B cell (primary cell): ENCODE measurements at places on chromosomes 6 and 20.

DNA sequence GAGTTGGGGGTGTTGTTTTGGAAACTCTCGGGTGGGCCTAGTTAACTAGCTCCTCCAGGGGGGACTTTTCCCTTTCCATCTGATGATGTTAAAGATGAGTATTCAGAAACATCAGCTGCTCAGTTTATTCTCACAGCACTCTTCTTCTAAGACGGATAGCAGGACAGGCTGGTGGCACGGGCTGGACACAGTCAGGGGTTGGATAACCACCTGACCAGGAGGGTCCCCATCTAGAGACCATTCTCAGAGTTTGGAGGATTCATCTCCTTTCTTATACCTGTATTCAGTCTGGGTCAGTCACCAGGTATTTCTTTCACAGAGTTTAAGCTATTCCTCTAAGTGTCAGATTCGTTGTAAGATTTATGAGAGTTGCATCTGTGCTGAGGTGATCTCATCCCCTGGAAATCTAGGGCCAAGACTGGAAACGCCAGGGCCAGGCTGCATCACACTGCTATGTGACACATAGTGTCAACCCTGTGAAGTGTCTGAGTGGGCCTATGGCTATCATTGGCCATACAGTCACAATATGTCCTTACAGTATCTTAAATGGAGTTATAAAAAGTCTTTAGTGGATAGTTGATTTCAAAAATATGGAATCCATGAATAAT lies 111.7 kb downstream of the FAM50B start:
- no peak for DNase-seq

GRCh38 chr20:25016471-25016870 lies 23.9 kb upstream of the APMAP start:
- no peak for DNase-seq

GRCh38 chr20:52105442-52106422 lies 85.8 kb downstream of the ZFP64 start:
- no peak for DNase-seq

DNA sequence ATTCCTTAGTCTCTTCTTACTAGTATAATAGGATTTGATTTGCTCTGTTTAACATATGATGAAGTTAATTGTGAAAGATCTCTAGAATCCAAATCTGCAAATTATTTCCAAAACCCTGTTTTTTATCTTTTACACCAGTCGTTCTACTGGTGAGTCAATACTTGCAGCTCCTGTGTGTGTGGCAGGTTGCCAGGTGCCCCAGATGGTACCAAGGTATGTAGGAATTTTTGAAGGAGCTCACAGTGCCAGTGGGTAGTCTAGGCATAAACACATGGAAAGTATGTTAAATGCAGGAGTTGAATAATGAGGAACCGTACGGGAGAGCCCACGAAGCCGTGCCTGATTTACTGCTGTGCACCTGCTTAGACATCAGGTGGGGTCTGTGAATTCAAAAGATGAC lies 192.2 kb downstream of the FARS2 start:
- DNase-seq = no peak

DNA sequence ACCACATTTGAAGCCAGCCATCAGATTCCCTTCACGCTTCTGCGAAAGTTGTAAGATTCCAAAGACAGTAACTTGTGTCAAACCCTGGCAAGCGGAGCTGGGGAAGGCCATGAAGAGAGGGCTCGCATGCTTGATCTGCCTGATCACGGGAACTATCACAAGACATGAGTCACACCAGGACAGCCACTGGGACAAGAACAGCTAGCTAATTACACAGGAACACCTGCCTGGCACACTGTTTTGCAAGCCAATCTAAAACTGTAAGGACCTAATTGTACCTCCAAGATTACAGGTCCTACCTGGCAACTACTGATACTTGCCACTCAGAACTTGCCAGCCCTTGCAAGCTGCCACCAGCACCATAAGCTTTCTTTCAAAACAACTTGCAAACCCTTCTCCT lies 289.3 kb downstream of the KIF16B start:
- DNase-seq = no peak

DNA sequence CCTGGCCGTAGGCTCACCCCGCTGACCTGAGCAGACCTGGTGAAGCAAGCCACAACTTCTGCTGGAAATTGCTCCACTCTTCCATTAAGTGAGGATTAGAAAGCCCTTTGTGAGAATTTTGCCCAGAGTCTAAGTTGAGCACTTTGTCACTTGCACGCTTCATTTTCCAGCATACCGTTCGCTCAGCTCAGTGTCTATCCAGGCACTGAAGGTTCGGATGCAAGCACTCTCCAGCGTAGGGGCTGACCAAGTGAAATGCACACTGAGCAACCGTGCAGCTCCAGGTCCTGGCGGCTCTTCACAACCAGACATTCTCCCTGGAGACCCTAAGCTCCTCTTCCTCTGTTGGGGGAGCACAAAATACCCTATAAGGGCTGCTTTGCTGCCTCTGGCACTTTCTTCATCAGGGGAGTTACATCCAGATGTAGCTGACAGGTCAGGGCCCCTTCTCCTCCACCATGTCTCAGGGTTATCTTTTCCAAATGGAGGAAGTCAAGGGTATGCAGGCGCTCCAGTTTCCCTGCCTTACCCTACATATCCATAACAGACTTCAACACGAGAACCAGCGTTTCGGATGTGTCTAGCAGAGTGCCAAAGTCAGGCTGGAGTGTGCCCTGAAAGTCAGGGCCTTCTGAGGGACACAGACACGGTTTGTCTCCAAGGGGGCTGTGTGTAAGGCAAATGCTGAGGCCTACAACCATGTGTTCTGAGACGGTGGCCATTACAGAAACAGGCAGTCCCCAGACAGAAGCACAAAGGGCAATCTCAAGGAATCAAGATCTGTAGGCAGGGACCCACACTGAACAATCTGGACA lies 146.7 kb upstream of the AFDN start:
- DNase-seq = no peak

DNA sequence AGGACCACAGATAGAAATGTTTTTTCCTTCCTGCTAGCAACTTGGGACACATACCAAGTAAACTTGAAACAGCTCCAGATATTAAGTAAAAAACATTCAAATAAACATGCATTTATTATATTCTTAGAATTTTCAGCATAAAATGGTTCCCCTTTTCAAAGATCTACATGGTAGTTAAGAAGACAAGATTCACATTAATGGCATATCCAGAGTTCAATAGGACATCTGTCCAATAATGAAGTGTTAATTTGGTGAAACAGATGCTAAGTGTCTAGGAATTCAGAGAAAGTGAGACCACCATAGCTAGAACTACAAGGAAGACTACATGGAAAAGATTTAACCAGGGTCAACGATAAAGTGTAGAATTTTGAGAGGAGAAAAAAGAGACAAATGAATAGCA lies 184.9 kb downstream of the COL12A1 start:
- DNase-seq = no peak

DNA sequence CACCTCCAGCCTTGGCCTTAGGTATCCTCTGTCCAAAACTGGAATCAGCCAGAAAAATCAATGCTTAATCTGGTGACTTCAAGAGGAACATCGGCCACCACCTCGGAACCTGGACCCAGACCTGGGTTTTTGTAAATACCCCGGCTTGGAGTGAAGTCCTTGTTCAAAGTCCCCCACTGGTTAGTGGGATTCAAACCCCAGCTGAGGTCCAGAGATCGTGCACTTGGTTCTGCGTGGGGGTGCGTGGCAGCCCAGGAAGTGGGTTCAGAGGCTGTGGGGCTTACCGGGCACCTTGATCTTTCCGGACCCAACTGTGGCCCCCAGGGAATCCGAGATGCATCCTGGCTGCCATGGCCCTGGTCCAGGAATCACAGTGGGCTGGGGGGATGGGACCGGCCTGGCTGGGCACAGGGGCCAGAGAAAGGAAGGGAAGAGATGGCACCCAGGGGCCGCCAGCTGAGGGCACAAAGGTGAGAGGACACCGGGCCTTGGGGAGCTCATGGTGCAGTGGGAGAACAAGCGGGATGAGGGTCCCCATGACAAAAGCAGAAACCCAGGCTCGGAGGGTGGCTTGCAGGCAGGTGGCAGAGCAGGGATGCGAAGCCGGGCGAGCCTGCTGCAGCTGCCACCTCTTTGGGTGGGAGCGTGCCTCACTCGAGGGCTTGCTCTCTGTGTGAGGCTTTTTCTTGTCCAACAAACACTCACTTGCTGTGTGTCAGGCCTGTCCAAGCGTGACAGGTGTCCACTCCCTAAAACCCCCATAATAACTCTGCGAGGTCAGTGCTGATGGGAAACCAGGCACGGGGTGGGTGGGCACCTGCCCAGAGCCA lies 27.7 kb downstream of the ZBP1 start:
- DNase-seq = no peak

GRCh38 chr6:19578481-19578880 lies 258.7 kb upstream of the ID4 start:
- DNase-seq = no peak

DNA sequence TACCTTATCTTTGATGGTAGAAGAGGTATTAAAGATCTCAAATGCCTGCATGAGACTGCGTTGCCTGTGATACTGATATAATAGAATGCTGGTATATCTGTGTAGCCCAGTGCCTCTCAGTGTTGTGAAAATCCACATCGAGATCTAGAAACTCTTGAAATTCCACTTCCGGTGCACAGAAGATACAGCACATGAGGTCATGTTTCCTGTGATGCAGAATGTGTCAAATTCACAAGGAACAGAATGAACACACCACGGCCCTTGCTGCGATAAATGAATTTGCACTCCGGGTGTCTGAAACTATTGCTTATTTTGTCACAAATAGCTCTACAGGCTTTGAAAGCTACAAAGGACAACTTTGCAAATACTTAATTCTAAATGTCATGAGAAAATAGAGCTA lies 687.9 kb upstream of the AGPAT4 start:
- no peak for DNase-seq

DNA sequence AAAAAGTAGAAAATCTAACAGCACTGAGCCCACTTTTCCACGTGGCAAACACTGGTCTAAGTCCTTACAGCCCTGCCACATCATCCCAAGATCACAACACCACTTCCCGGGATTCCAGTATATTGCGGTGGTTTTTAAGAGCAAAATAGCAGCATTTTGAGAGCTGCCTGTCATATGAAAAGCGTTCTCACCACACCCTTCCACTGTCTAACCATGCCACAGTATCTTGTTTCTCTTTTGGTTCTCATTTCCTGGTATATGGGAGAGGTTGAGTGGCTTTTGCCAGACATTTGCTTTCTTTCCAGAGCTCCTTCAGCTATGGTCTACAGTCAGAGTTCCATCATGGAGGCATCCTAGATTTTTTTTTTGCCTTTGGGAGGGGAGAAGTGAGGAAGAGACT lies 243.0 kb downstream of the TSHZ2 start:
- peak; percentile 10 for DNase-seq

DNA sequence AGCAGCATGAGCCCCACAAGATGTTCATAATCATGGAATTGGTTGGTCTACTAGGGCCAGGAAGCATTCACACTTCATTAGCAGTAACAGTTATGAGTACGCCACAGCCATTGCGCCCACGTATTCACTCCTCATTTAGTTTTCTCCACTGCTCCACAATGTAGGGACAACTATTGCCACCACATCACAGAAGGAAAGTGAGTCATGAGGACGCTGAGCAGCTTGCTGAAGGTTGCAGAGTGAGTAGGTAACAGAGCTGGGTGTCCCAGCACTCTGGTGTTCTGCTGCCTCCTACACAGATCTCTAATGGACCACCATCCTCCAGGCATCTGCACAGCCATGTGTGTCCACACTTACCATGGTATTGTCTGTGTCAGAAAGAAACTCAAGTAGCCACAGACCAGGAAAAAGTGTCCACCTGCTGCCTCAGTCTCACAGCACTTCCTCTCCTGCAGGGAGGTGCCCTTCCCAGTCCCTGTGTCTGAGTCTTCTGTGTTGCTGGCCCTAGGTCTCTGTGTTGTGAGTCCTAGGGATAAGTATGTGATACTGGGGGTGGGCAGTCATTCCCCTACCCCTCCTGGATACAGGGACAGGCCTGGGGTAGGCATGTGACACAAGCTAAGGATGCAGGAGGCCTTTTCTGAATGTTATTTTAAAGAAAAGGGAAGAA lies 103.9 kb downstream of the TTLL2 start:
- DNase-seq = no peak
